CD4-positive, CD25-positive, alpha-beta regulatory T cell (primary cell): ENCODE measurements at places on chromosomes 3 and 15.
A peak's percentile ranks its signal among the peaks of the same experiment; 100 is the strongest.

DNA sequence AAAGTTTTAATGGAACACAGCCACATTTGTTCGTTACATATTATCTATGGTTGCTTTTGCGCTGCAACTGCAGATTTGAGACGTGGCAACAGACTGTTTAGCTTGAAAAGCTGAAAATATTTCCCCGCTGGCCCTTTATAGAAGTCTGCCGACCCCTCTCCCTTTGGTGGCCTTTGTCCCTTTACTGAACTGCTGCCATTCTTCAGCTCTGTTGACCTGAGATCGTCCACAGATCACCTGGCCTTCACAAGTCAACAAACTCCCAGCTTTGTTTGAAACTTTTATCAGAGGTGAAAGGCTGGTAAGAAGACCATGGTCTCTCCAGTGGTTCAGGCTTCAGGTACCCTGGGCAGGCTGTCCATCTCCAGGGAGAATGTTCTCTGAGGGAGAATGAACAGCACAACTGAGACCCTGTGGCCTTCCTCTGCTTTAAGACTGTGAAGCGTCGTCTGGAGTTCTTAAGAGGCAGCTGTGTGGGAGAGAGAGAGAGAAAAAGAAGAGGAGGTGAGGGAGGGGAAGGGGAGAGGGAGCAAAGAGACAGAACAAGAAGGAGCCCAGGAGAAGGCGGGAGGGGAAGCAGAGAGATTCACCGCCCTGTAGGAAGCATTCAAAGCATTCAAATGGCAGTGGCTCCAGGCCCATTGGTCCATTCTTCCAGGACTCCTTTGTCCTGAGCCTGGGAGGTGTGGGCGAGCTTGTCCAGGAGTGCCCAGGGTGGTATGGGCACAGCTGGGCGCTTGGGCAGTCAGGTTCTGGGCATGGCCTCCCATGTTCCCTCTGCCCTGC is 53.7 kb upstream of the INSYN1 start:
- DNase-seq, result no peak

GRCh38 chr3:94573337-94573736 is 510.5 kb downstream of the NSUN3 start:
- DNase-seq, result no peak

GRCh38 chr3:153350420-153350819 is 188.4 kb downstream of the RAP2B start:
- DNase-seq, result no peak

GRCh38 chr3:104279617-104280016 is 1087.1 kb upstream of the ALCAM start:
- no peak for DNase-seq

- DNase-seq, result no peak
Observed at GRCh38 chr3:74636981-74637380, 22.5 kb upstream of the CNTN3 start.

- peak; percentile 37 for DNase-seq
Observed at GRCh38 chr3:184289426-184289938, 9.6 kb upstream of the PSMD2 start.

- DNase-seq, result no peak
Observed at GRCh38 chr3:184429786-184430185, 49.9 kb downstream of the CHRD start.

GRCh38 chr15:66484539-66485112 is 12.9 kb downstream of the SNAPC5 start:
- DNase-seq, result no peak

DNA sequence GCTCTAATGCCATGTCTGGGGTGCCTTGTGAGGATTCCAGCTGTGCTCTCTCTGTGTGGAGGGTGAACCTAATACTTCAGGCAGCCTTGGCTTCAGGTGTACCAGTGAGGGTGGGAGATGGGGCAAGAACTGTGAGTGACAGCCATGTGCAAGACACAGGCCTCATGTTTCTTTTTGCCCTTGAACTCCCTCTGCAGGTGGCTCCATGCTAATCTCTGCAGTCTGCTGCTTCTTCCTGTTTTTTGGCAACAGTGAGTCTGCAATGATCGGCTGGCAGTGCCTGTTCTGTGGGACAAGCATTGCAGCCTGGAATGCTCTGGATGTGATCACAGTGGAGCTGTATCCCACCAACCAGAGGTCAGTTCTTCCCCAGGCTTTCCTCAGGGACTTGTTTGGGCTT is 189.3 kb downstream of the SV2B start:
- no peak for DNase-seq

- no peak for DNase-seq
Observed at GRCh38 chr15:75172284-75172820, 29.3 kb upstream of the C15orf39 start.

- peak; percentile 52 for DNase-seq
Observed at GRCh38 chr3:119562307-119562961, 3.0 kb upstream of the CD80 start.

GRCh38 chr15:88341006-88341405 is 84.5 kb upstream of the NTRK3 start:
- no peak for DNase-seq

DNA sequence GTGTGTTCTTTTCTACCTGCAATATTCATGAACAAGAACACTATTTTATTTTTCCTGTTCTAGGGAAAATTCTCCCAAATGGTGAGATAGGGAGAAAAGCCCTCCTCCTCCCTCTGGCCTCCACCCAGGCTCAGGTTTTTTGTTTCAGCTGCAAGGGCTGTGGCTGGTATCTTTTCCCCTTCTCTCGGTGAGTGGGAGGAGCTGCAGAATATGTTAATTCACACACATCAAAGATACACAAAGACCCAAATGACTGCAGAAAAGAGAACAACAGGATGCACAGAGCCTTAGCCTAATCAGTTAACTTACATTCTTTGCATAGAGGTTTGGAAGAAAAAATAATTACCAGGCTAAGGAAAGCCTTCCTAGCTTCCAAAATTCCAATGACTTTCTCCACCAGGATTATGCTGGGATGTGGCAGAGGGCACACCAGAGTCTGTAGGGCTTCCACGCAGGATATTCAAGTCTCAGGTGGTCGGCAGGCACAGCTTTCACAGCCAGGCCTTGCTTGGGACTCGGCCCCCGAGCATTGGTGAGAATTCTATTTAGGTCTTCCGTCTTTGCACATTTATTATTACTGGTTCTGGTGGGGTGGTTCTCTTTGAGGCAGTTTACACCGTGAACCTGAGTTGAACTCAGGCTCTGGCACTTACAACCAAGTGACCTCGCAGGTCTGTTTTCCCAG is 64.9 kb downstream of the ABHD5 start:
- DNase-seq, result peak; percentile 74

DNA sequence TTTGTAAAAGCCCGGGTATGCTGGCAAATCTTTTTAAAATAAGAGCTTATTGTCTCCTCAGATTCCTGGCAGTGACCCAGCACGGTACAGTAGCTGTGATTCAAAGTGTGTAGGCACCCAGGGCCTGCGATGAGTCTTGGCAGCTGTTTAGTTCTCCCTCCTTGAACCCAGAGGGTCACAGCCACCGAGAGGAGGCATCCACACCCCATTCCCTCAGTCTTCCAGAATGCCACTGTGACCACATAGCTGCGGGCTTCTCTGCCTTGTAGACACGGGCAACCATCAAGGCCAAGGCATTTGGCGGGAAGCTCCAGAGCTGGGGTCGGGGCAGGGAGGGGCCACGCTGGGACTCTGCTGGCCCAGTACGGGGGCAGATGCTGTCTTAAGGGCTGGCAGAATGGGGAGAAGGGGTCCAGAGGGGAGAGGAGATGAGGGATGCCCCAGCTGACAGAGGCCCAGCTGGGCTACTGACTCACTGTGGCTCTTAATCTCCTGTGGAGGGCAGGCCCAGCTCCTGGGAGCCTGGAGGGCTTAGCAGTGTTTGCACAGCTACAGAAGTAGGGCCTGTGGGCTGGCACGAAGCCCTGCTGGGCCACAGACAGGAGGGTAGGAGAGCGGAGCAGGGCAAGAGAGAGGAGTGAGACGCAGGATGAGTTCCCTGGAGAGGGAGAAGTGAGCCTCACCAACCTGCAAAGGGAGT is 68.8 kb upstream of the DLG1 start:
- no peak for DNase-seq

DNA sequence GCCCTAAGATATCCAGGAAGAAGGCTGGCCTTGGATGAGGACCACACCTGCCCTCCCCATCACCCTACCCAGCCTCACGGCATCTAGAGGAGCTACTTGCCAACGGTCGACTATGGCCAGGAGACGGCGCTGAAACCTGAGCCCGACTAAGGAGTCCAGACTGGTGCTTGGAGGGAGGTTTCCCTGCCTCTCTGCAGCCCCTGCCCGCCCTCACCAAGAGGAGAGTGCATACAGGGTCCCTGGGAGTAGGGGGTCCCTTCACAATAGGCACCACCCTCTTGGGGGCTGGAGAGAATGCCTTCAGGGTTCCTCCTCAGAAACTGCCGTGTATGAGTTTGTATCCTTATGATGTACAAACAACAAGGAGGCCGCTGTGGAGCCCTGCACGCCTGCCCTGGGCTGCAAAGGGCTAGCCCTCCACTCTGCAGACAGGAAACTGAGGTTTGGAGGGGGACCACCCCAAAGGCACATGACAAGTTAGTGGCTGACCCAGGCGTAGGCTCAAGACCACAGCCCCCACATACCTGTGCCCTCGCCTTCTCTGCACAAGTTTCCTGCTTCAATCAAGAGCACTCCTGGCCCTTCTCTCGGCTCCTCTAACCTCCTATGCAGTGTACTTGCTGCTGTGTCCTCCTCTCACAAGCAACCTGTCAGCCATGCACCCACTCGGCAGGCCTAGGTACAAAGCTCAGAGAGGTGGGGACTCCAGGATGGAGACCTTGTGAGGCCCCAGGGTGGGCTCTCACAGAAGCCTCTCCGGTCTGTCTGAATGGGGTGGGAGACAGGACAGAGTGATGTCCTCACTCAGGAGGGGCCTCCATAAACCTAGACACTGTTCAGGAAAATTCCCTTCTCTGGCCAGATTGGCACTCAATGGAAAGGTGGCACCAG is 7.4 kb downstream of the KLF15 start:
- DNase-seq, result no peak

DNA sequence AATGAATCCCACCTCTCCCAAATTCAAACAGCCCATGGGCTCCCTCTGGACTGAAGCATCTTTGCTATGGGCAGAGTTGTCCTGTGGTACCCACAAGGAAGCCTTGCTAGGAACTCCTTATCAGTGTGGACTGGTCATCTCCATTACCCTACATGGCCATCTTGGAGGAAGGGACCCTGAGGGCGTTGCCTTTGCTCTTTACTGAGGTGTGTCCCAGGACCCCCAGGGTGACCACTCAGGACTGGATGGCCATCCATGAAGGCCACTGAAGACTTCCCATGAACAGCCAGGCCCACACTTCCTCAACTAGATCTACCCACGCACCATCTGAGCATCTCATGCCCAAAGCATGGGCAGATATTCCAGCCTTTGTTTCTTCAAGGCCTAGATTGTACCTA is 20.0 kb downstream of the RTP3 start:
- no peak for DNase-seq

DNA sequence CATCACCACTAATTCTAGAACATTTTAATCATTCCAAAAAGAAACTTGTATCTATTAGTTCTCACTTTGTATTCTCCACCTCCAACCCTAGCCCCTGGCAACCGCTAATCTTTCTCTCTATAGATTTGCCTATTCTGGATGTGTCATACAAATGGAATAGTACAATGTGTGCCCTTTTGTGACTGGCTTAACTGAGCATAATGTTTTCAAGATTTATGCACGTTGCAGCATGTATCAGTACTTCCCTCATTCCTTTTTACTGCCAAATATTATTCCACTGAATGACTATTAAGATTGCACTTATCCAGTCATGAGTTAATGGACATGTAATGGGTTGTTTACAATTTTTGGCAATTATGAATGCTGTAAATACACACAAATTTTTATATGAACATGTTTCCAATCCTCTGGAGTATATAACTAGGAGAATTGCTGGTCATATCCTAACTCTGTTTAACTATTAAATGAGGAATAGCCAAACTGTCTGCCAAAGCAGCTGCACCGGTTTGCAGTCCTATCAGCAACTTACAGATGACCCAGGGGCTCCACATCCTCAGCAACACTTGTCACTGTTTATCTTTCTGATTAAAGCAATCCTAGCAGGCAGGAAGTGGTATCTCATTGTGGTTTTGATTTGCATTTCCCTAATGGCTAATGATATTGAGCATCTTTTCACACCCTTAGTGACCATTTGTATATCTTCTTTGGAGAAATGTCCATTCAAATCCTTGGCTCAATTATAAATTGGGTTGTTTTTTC is 42.9 kb downstream of the DCUN1D1 start:
- peak; percentile 40 for DNase-seq

- no peak for DNase-seq
Observed at GRCh38 chr3:59632760-59633573, 583.1 kb upstream of the CFAP20DC start.

DNA sequence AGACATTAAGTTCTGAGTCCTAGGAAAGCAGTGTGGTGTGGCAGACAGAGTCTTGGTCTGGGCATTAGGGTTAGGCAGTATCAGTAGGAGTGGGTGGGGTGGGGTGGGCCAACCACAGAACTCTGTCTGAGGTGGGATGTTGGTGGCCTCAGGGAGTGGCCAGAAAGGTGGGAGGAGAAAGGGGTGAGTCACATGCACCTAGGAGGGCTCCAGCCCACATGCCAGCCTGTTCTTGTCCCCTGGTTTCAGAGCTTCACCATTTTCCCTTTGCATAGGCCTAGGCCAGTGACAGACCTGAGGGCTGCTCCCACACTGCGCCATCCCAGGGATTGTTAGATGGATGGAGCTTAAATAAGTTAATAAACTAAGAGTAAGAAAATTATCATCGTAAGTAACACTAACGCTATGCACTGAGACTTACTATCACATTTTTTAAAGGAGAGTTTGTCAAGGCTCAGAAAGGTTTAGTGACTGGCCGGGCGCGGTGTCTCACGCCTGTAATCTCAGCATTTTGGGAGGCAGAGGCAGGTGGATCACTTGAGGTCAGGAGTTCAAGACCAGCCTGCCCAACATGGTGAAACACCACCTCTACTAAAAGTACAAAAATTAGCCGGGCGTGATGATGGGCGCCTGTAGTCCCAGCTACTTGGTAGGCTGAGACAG is 33.8 kb downstream of the DNASE1L3 start:
- DNase-seq, result no peak

DNA sequence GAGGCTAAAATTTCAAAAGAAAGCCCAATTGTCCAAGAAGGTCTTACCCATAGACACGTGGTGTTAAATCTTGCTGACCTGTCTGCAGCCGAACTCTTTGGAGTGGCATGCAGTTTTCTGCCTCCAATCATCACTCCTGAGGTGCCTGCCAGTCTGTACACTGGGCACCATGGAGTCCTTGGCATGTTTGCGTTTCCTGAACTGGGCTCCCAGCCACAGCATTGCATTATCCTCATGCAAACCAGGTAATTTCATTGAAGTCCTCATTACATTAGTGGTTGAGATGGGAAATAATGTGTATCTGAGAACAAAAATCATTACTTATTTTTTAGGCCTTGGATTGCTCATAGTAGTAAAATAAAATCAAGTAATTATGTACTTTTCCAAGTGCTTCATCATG is 152.3 kb downstream of the AKAP13 start:
- no peak for DNase-seq
